CD4-positive, alpha-beta T cell (primary cell): ENCODE measurements at places on chromosomes 1 and 21.

- DNase-seq, result no peak
Measured at GRCh38 chr1:22676916-22677583, 24.0 kb downstream of the C1QB start.

DNA sequence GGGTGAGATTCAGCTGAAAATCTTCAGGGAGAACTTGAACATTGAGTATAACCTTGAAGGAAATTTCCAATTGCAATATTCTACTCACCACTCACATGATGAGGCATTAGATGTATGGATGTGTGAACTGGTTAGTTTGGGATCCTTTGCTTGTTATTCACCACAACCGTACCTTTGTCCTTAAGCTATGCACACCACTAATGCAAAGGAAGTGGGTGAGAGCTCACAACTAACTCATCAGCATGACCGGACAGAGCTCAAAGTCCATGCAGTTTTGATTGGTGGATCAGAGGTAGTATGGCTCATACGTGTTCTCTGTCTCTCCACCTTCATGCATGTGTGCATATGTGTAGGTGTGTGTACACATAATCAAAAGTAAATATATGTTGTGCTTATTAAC, 43.5 kb upstream of the MROH9 start:
- no peak for DNase-seq

GRCh38 chr1:161885759-161886158, 119.6 kb downstream of the ATF6 start:
- no peak for DNase-seq

- DNase-seq, result no peak
Measured at GRCh38 chr1:24939675-24940193, 9.7 kb upstream of the RUNX3 start.

DNA sequence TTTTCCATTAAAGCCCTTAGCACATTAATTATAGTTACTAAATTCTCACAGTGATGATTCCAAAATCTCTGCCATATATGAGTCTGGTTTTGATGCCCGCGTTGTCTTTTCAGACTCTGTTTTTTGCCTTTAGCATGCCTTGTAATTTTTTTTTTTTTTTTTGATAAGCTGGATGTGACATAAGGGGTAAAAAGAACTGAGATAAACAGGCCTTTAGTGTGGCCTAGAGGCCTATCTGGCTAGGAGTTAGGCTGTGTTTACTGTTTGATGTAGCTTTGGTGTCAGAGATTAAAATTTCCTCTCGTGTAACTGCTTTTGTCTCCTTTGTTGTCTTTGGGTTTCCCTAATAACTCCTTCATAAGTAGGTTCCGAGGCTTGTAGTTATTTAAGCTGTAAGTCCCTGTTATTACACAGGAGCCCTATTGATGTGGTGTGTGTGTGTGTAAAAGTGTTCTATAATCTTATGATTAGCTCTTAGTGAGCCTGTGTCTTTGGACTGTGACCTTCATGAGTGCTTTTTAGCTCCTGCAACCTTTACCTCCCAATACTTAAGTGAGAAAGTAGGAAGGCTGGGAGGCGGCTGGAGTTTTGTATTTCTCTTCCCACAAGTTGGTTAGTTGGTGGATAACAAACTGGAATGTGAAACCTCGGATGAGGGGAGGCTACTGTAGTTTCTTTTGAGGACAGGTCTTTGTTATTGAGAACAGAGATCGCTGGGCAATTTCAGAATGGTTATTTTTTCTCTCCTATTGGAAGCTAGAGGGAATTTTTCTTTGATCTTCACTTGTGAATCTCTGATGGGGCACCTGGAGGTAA, 19.3 kb downstream of the HS2ST1 start:
- DNase-seq, result peak; percentile 15

DNA sequence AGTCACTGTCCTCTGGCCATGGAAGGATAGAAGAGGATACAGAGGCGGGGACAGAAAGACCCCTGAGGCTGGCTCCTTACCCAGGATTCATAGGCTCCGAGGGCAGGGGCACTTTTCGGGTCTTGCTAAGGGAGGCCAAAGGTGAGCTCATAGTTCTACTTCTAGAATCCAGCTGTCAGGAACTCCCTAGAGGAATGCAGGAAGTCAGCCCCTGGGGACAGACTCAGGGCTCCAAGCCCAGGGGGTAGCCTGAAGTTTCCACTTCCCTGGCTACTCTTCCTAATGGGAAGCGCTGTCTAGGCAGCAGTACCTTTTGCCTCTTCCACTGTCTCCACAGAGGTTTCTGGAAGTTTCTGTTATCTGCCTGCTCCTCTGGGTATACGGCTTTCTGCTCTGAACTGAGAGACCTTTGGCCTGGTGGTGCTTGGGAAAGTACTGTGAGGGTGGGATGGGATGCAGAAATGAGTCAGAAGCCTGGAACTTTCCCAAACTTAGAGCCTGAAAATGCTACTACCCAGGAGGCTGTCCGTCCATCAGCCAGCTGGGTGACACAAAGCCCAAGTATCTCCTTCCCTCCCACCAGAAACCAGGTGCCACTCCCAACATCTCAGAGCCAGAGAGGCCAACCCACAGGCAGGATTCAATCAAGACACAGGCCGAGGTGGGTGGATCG, 3.6 kb downstream of the UBXN11 start:
- DNase-seq, result no peak

GRCh38 chr1:79043506-79043905, 37.0 kb upstream of the ADGRL4 start:
- no peak for DNase-seq

DNA sequence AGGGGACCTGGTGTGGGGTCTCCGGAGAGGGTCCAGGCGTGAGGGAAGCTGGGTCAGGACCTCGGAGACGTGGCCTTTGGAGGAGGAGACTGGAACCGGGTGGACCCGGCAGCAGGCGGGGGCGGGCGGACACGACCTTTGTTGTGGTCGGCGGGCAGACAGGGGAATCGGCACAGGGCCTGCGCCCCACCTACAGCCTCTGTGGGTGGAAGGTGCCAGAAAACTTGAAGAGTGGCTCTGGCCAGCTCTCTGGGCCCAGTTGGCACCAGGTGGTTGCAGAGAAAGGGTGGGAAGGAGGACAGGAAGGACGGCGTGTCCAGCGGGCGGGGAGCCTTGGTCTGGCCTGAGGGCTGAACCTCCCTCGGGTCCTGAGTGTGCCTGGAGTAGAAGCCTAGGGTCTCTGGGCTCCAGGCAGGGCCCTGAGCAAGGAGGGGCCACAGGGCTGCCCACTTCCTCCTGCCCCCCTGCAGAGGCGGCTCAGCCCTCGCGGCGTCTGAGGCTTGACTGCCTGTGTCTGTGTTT, 7.7 kb upstream of the TTLL10 start:
- DNase-seq, result no peak

- no peak for DNase-seq
Measured at GRCh38 chr1:55192093-55192492, 23.1 kb downstream of the USP24 start.

DNA sequence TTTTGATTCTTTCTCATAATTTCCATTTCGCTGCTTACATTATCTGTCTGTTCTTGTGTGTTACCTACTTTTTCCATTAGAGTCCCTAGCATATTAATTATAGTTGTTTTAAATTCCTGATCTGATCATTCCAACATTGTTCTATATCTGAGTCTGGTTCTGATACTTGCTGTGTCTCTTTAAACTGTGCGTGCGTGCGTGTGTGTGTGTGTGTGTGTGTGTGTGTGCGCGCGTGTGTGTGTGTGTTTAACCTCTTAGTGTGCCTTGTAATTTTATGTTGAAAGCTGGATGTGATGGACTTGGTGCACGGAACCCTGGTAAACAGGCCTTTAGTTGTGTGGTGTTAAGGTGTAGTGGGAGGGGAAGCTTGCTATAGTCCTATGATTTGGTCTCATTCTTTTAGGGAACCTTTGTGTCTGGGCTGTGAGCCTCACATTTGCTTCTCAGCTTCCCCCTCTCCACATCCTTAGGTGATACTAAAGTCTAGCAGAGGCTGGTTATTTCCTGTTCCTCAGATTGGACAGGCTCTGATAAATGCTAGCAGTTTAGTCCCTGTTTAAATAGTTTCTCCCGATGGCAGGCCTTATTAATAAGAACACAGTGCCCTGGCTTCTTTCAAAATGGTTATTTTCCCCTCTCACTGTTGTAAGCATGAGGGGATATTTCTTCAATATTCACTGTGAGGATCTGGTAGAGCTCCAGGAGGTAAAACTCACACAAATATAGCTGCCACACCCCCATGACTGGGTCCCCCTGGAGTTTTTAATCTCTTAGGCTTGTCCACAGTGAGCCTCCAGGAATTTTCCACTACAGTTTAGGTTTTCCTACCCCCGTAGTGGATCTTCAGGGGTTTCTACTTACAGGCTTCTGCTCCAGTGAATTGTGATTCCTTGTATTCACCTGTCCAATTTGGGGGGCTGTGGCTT, 118.3 kb downstream of the GALNT2 start:
- DNase-seq, result no peak

- DNase-seq, result no peak
Measured at GRCh38 chr1:240128366-240128765, 36.7 kb downstream of the FMN2 start.

GRCh38 chr1:212638492-212639151, 30.1 kb downstream of the ATF3 start:
- no peak for DNase-seq

DNA sequence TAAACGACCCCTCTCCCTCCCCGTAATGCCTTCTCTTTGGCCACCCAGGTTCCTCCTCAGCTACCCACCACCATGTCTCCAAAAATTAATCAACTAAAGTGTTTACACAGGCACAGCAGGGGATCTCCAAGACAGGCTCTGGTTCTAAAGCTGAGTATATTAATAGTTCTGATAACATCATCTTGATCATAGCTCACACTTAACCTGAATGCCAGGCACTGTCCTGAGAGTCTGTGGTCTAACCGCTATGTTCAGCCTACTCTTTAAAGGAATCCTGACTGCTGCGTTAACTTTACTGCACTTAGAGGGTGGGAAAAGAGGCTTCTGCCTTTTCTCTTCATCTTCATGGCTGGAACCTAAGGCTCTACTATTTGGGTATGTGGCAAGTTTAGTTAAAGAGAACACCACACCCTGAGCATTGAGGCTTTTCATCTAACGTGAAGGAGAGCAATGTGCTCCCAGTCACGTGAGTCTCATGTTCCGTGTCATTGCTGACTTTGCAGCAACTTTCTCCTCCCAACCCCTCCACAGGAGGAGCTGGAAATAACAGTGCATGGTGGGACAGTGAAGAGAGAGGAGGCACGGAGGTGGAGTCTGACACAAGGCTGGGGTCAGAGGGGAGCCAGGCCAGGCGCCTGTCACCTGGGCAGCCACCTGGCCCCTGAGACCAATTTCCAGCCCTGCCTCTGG, 86.4 kb downstream of the FAM78B start:
- no peak for DNase-seq

DNA sequence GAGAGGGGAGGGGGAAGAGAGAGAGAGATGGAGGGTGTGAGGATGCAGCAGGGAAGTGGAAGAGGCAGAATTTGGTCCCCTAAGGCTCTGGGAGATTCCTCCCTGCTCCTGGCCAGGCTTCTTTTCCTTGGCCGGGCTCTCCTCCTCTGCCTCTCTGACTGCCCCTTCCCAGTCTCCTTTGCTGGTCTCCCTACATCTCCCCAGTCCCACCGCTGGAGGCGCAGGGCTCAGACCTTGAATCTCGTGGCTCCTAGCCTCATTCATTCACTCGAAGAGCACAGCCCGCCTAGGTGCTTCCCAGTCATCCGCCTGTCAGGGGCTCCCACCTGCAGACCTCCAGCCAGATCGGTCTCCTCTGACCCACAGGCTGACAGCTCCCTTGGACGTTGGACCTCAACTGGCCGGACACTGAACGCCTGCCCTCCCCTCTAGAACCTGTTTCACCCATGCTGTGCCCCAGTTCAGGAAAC, 76.5 kb downstream of the VWA5B1 start:
- DNase-seq, result no peak

GRCh38 chr1:48182439-48182838, 40.1 kb upstream of the SLC5A9 start:
- DNase-seq, result no peak

GRCh38 chr1:172086137-172086536, 244.8 kb downstream of the DNM3 start:
- no peak for DNase-seq

DNA sequence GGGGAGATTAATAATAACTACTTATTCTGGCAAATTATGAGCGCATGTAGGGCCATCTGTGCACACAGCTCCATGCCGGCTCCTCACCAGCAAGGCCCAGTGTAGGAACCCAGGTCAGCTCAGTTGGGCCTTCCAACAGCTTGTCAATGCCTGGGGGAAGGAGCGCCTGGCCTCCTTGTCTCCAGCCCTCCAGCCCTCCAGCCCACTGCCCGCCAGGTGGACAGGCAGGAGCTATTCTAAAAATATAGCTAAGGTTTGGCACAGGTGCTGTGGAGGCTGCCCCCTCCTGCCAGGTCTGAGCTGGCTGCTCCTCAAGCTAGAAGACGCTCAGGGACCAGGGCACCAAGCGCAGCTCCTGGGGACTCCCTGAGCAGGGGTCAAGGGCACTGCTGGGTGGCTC, 85.7 kb downstream of the GRIK3 start:
- no peak for DNase-seq

- no peak for DNase-seq
Measured at GRCh38 chr1:45327644-45328515, 1.2 kb downstream of the HPDL start.

DNA sequence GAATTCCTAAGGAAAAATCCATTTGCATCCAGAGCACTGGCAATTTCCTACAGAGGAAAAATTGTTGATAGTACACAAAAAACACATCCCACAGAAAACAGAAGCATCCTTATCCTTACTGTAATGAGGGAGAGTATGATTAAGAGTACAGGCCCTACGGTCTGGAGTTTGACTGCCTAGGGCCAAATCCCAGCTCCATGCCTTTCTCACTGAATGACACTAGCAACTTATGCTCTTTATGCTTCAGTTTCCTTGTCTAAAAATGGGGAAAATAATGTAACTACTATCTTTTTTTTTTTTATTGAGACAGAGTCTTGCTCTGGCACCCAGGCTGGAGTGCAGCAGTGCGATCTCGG, 27.8 kb upstream of the CEP350 start:
- DNase-seq, result no peak

DNA sequence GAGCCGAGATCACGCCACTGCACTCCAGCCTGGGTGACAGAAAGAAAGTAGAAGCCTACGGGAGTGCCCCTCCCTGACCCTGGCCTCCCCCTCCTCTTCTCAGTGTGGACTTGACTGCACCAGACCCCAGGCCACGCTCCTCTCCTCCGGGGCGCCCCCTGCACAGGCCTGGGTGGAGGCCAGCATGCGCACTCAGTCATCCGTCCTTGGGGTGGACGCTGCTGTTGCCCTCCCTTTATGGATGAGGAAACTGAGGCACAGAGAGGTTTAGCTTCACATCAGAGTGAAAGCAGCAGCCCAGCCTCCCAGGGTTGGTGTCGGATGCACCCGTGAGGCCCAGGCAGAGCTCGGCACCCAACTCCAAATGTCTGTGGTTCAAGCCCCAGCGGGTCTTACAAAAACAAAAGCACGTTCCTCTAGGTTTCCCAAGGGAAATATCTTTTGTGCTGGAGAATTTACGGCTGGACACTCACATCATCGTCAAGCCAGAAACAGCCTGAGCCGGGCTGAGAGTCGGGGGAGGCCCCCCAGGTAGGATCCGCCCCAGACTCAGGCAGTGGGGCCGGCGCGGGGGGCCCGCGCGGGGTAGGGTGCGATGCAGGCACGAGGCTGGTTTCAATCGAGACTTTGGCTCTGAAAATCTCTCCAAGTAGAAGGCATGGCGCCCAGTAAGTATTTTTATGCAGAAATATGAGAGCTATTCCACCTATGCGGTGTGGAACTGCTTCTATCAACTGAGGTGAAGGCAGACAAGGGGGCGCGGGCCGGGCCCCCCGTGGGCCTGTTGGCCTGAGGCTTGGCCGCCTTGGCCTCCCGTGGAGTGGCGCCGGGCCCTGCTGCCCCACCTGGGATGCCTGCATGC, 36.6 kb downstream of the MORN1 start:
- no peak for DNase-seq
